ENCODE measurements at places on chromosomes 2 and 18. TPM values are rescaled to one million over a fixed set of nuclear protein-coding genes. Genes with fewer than 3 reads are reported as not detected.

ALLC gene
- total RNA-seq, result 0.16 TPM

EMILIN1 gene
- 1.1 TPM for total RNA-seq

DSEL gene
- 5.9 TPM for total RNA-seq

TUBA3D gene
- not detected for total RNA-seq

RESP18 gene
- not detected for total RNA-seq

ALPP gene
- total RNA-seq, result not detected

DNA sequence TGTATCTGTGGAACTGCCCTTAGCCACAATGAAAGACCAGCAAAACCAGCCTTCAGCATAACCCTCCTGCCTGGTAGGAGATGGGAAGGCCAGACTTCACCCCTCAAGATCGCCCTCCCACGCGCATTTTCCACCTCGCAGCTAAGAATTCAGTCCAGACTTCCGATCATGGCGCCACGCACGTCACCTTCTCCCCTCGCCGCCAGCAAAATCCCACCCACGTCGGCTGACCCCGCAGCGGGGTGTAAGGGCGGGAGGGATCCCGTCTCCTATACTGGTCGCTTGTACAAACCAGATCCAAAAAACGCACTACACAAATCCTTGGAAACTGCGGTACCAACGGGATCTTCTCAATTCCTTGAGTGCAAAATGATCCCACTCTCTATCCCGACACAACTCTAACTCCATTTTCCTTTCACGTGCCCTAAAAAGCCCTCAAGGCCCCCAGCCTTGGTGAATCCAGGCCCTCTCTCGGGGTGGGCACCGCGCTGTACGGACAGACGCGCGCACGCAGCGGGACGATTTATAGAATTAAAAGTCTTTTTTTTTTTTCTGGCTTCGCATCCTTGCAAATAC, 1.0 kb upstream of the BMPR2 start:
- H3K27ac ChIP-seq, result peak overlapping the region; percentile 99
- peak; percentile 39 for DNase-seq
- peaks cover 14% of the 10 kb centered on the region for H3K4me1 ChIP-seq
- H3K27me3 ChIP-seq, result no peaks in the 10 kb centered on the region
- no peaks in the 10 kb centered on the region for H3K36me3 ChIP-seq
- H3K4me3 ChIP-seq, result peak overlapping the region; percentile 100

DNA sequence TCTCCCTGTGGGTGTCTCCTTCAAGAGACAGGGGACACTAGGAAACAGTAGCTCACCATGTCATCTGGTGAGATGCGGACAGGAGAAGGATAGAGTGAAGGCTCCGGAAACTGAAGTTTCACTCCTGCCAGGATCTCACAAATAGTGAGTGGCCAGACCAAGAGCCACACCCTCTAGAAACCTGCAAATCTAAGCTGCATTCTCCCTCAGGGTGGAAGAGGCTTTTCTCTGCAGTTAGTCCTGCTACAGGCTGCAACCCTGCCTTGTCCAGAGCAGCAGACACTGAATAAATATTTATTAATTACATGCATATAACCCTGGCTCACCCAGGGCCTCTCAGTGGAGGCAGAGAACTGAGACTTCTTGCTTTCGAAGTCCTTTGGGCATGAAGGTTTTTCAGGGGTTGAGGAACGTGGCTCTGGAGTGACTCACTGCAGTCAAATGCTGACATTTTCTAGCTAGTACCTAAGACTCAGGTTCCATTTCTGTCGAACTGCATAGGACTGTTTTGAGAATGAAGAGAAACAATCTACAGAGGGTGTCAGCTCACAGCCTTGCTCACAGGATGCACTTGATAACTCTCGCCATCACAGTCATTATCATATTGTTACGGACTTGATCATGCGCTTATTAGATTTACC, 87.3 kb downstream of the ACTR2 start:
- no peak overlapping the region for H3K4me3 ChIP-seq
- peaks cover 43% of the 10 kb centered on the region for H3K36me3 ChIP-seq
- no peak overlapping the region for H3K27ac ChIP-seq
- H3K4me1 ChIP-seq, result peaks cover 6% of the 10 kb centered on the region
- H3K27me3 ChIP-seq, result no peaks in the 10 kb centered on the region

- no peaks in the 10 kb centered on the region for H3K27me3 ChIP-seq
- H3K36me3 ChIP-seq, result no peaks in the 10 kb centered on the region
- no peak for DNase-seq
Measured at GRCh38 chr2:85429213-85429923, 10.9 kb downstream of the SH2D6 start.

- H3K27me3 ChIP-seq, result no peaks in the 10 kb centered on the region
- no peak overlapping the region for H3K27ac ChIP-seq
- DNase-seq, result no peak
- no peak overlapping the region for H3K4me3 ChIP-seq
Measured at GRCh38 chr2:25115902-25116301, 52.5 kb downstream of the POMC start.

DNA sequence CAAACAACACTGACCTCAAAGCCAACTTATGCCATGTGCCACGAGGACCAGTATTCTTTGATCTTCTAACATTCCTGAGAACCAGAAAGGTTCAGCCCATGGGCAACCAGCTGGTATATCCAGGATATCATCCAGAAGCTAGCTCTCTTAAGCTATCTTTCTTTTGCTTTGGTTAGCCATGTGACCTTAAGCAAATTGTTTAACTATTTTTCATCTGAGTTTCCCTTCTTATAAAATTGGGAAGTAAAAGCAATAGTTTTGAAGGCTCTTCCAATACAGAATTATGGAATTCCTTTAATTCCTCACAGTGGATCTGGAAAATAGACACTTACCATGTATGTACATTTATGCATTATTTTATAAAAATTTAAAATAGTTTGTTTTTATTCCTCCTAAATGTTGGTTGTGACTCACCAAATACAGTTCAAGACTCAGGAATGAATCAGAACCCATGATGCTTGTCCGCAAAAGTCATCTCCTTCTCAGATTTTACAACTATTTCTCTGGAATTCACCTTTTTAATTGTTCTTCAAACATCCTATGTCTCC, 435.7 kb downstream of the ZEB2 start:
- H3K4me3 ChIP-seq, result no peak overlapping the region
- H3K27me3 ChIP-seq, result no peaks in the 10 kb centered on the region
- H3K4me1 ChIP-seq, result no peaks in the 10 kb centered on the region
- no peaks in the 10 kb centered on the region for H3K36me3 ChIP-seq

- H3K36me3 ChIP-seq, result peaks cover 44% of the 10 kb centered on the region
- DNase-seq, result no peak
- no peak overlapping the region for H3K4me3 ChIP-seq
- peaks cover under 1% of the 10 kb centered on the region for H3K4me1 ChIP-seq
- no peaks in the 10 kb centered on the region for H3K27me3 ChIP-seq
- peak overlapping the region; percentile 33 for H3K27ac ChIP-seq
Measured at GRCh38 chr2:105895990-105896764, 151.5 kb downstream of the NCK2 start.

GRCh38 chr2:178871536-178871935, 64.3 kb upstream of the TTN start:
- no peak for DNase-seq
- H3K27me3 ChIP-seq, result no peaks in the 10 kb centered on the region
- H3K27ac ChIP-seq, result no peak overlapping the region
- H3K4me3 ChIP-seq, result no peak overlapping the region
- H3K36me3 ChIP-seq, result peaks cover 2% of the 10 kb centered on the region
- H3K4me1 ChIP-seq, result peaks cover 6% of the 10 kb centered on the region

DNA sequence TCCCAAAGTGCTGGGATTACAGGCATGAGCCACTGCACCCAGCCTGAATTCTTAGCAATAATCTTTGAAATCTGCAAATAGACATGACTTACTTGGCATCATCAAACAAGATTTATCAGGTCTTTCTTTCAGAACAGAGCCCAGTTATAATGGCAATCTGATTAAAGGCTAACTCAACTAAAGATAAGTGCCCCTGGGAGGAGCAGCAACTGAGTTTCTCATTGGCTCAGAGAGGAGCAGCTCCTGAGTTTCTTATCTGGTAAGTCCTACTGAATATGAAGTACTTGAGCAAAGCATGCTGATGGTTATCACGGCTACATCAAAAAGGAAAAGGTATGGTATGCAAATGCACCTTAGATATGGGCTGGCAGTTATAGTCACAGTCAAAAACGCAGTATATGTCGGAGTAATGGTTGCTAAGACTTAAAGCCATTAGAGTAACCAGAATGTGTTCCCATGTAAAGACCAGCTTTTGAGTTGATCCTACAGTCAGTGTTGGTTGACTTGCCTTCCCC, 15.0 kb upstream of the AP1S3 start:
- no peak overlapping the region for H3K27ac ChIP-seq
- H3K36me3 ChIP-seq, result peaks cover 26% of the 10 kb centered on the region
- no peak for DNase-seq
- H3K4me1 ChIP-seq, result peaks cover 7% of the 10 kb centered on the region

DNA sequence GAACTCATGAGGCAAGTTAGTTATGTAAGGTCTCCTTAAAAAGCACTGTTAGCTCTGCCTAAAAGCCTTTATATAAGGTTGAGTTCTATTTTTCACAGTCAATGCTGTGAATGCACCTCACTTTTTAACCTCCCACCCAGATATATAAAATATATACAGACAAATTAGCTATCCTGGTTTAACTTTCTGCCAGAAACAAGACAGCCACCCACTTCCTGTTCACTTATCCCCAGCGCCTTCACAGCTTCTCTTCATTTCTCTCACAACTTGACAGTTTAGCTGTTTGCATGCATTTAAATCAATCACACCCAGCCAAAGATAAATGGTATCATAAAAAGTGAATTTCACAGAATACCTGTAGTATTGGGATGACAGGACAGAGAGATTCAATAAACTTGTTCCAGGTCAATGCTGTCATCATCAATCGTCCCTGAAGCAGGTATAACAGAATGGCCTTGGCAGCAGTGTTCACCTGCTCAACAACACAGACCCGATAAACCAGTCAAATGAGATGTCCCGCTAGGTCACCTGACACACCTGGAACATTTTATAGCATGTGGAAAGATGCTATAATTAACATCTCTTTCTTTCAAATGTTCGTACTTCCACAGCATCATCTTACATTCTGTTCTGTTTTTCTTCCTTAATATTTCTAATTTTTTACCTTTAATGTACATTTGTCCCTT, 55.7 kb downstream of the RTTN start:
- peak overlapping the region; percentile 5 for H3K27ac ChIP-seq
- H3K4me1 ChIP-seq, result peaks cover 16% of the 10 kb centered on the region
- H3K27me3 ChIP-seq, result no peaks in the 10 kb centered on the region
- H3K4me3 ChIP-seq, result no peak overlapping the region
- peaks cover 7% of the 10 kb centered on the region for H3K36me3 ChIP-seq

- H3K36me3 ChIP-seq, result peaks cover 2% of the 10 kb centered on the region
- peaks cover 9% of the 10 kb centered on the region for H3K27me3 ChIP-seq
- DNase-seq, result no peak
- peaks cover 5% of the 10 kb centered on the region for H3K4me1 ChIP-seq
Measured at GRCh38 chr2:43331422-43331821, 105.0 kb upstream of the ZFP36L2 start.

- H3K4me3 ChIP-seq, result peak overlapping the region; percentile 33
- peaks cover 39% of the 10 kb centered on the region for H3K27me3 ChIP-seq
- DNase-seq, result no peak
- no peak overlapping the region for H3K27ac ChIP-seq
- H3K4me1 ChIP-seq, result peaks cover 2% of the 10 kb centered on the region
Measured at GRCh38 chr18:78293540-78293939, 686.1 kb upstream of the SALL3 start.

GRCh38 chr2:143691121-143691520, 561.9 kb downstream of the ARHGAP15 start:
- DNase-seq, result no peak
- H3K27ac ChIP-seq, result no peak overlapping the region
- H3K27me3 ChIP-seq, result peaks cover 40% of the 10 kb centered on the region
- H3K36me3 ChIP-seq, result no peaks in the 10 kb centered on the region

DNA sequence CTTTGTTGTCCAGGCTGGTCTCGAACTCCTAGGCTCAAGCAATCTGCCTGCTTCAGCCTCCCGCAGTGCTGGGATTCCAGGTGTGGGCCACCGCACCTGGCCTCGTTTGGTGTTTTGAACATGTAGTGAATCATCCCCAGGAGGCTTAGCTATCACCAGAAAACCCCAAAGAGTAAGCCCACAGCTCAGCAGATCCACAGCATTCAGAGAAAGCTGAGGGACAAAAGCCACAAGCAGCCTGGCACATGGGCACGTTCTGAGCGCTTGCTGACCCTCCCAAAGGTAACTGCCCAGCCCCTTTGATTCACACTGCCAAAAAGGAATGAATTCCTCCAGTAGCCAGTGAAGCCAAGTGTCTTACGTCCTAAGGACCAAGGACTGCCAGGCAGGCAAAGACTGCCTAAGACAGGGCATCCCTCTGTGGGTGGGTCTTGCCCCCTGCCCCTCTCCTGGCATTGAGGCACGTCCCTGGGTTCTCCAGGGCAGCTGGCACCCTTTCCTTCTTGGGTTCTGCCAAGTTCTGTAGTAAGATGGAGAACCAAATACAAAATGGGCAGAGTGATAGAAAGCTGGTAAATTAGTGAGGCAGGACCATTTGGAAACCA, 31.7 kb downstream of the MBP start:
- H3K27me3 ChIP-seq, result no peaks in the 10 kb centered on the region
- no peak overlapping the region for H3K27ac ChIP-seq

- DNase-seq, result no peak
- no peak overlapping the region for H3K4me3 ChIP-seq
Measured at GRCh38 chr2:231720987-231721966, 13.0 kb downstream of the PTMA start.

DNA sequence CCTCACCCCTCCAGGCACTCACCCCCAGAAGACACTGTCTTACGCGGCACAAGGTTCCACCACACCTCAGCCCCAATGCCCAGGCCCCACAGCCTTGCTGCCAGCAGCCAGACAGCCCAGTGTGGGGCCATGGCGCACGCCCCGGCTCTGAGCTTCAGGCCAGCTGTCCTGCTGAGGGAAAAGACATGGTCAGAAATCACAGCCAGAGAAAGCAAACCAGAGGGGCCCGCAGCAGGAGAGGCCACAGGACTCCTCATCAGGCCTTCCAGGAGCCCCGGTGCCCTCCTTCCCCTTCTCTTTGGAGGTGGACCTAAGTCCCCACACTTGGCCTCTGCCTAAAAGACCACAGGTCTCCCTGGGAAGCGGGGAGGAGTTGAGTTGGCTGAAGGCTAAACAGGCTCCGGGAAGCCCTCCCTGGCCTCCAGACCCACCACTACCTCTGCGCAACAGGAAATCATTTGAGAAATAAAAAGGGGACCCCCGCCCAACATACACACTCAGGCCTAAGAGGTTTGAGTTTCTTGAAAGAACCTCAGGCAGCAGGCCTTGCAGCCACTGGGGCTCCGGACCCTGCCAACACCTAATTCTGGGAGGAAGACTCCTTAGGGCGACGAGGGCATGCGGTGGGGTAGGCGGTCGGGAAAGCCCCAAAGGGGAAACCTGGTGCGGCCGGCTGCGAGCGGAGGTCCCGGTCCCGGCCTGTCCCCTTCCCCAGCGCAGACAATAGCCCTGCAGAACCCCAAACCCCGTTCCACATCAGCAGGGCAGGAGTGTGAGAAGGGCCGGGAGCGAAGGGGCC, 1.9 kb downstream of the SEMA4C start:
- peaks cover 17% of the 10 kb centered on the region for H3K4me1 ChIP-seq
- DNase-seq, result no peak
- no peaks in the 10 kb centered on the region for H3K27me3 ChIP-seq
- peak overlapping the region; percentile 79 for H3K4me3 ChIP-seq
- peak overlapping the region; percentile 94 for H3K27ac ChIP-seq
